Right forelimb (tissue), 1 donor: ENCODE measurements at places on chromosomes 7 and 10.

DNA sequence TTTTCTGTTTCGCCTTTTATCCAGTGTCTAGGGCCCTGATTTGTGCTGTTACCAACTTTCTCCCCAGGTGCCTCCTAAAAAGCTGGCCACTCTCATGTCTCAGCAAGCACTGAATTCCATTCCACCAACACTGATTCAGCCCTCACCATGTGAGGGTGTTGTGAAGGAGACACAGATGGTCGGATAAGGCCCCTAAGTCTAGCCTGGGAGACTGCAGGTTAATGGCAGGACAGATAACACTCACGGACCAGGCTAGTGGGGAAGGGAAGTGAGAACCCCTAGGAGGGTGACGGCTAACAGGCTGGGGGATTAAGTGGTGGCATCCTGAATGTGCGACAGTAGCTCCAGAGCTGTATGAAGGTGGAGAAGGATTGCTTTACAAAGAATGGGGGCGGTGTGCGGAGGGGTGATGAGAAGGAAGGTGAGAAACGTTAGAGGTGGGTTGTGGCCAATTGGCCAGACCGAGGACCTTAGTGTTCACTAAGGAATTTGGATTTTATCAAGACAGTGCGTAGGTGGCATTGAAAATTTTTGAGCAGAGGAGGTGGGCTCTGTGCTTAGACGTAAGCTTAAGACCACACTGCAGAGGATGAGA lies 3.8 kb upstream of the DUSP5 start:
- DNase-seq = no peak

DNA sequence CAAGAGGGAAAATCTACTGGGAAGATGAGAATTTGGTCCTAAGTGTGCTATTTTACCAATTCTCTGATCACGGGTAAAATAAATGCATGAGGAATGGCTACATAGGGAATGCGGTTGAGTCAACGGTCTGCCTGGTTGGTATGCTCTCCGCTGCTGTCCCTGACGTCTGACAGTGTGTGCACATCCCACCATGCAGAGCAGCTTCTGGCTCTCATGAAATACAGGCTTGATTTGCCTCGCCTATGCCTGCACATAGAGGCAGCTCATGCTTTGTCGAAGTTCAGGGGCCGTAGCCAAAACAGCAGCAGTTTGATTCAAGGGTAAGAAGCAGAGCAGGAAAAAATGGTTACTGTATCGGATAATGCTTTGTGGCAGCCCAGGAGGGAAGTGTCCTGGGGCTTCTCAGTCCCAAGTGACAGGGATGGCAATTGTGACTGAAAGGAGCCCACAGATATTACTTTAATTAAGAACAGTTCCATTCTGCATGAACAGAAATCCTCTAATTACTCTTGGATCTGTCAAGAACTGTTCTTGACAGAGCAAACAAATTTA lies 268.4 kb upstream of the SLC26A5 start:
- no peak for DNase-seq

- DNase-seq = peak; percentile 51
These were observed 475.4 kb upstream of the IGFBP3 start for GRCh38 chr7:46396481-46396880.

DNA sequence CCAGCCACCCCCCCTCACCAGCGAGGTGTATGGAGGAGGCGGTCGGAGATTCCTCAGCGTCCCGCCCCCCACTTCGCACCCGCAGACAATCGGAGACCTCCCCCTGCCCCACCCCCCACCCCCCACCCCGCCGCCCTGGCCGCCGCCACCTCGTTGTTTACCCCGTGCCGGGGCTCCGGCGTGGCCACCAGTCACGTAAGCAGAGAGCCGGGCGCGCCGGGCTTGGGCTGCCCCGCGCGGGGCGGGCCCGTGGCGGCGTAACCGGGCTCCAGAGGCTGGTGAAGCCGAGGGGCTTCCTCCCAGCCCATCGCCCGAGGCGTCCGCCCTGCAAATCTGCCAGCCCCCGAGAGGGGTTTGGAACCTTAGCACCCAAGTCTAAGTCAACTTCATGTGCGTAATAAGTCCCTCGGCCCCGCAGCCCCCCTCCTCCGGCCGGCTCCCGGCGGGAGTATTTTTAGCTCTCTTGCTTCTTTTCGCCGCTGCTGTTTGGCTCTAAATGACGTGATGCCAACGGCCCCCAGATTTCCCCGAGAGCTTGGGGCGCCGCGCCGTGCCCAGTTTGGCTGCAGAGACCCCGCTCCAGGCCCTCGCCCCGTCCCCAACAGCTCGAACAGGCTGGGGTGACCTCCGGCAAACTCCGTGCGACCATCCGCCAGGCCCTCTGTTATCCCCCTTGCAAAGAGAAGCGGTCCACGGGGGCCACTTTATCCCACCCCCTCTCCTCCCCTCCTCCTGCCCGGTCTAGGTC lies 2.7 kb downstream of the MXI1 start:
- DNase-seq = peak; percentile 71

- DNase-seq = no peak
These were observed 70.8 kb upstream of the ASAH2 start for GRCh38 chr10:50322077-50322476.

GRCh38 chr7:73719806-73720169 lies 319 bp upstream of the STX1A start:
- no peak for DNase-seq

- DNase-seq = no peak
These were observed 93.1 kb downstream of the ADARB2 start for GRCh38 chr10:1644191-1644711.

DNA sequence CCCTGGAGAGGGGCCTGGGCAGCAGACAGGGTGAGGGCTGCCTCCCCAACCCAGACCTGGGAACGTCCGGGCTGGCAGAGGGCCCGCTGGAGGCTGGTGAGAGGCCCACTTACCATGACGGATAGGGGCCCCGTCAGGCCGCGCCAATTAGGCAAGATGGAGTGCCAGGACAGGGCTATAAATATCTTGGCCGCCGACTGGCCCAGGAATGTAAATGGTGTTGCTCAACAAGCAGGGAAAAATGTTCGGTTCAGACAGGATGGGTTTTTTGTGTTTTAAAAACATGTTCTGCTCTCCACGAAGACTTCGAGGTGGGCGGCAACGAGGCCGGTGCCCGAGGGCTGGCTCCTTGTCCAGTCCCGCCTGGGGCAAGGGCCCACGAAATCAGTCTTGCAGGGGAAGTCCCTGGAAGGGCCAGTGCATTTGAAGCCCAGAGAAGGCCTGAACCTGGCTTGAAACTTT lies 35.8 kb upstream of the ELN start:
- DNase-seq = peak; percentile 73

GRCh38 chr10:91210014-91210413 lies 10.4 kb upstream of the PCGF5 start:
- DNase-seq = no peak

GRCh38 chr7:154906201-154906600 lies 96.7 kb downstream of the PAXIP1 start:
- no peak for DNase-seq

DNA sequence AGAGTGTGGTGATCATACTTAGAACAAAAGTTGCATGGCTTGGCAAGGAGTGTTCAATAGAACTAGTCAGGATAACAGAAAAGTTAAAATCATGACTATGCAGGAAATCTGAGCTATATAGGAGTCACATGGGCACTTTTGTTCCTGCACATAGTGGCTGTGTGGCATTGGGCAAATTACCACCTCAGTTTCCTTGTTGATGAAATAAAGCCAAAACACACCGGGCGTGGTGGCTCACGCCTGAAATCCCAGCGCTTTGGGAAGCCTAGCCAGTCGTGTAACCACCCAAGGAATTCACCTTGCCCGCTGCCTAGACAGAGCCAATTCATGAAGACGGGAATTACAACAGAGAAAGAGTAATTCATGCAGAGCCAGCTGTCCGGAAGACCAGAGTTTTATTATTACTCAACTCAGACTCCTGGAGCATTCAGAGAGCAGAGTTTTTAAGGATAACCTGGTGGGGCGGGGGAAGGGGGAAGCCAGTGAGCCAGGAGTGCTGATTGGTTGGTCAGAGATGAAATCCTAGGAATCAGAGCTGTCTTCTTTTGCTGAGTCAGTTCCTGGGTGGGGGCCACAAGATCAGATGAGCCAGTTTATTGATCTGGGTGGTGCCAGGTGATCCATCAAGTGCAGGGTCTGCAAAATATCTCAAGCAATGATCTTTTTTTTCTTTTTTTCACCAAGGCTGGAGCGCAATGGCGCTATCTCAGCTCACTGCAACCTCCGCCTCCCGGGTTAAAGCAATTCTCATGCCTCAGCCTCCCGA lies 6.4 kb upstream of the MKRN1 start:
- no peak for DNase-seq

DNA sequence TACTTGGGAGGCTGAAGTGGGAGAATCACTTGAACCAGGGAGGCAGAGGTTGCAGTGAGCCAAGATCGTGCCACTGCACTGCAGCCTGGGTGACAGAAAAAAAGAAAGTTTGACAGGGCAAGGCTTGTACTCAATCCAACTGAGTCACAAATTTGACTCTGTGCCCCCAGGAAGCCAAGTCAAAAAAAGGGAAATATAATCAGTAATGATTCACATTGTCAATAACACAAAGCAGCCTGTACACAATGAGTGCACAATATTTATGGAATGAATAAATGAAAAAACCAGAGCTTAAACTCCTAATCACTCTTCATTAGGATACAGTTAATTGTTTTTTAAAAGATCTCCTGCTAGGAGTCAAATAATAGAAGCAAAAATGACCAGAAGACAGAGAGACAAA lies 6.4 kb downstream of the NAPEPLD start:
- no peak for DNase-seq

DNA sequence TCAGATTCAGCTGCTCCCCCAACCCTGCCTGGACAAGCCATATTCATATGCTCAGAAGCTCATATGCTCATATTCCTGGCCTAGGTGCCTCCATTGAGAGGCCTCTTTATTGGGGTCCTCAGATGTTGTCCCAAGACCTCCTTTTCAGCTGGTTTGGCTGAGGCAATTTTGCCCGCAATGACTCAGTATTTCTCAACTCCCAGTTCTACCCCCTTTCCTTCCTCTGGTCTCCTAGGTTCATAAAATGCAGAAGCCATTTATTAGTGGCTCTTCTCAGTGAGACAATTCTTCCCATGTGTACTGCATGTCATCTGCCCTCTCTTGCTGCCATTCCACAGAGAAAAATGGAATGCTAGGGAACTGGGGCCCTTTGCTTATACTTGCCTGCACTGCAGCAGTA lies 110.7 kb downstream of the INHBA start:
- DNase-seq = no peak

DNA sequence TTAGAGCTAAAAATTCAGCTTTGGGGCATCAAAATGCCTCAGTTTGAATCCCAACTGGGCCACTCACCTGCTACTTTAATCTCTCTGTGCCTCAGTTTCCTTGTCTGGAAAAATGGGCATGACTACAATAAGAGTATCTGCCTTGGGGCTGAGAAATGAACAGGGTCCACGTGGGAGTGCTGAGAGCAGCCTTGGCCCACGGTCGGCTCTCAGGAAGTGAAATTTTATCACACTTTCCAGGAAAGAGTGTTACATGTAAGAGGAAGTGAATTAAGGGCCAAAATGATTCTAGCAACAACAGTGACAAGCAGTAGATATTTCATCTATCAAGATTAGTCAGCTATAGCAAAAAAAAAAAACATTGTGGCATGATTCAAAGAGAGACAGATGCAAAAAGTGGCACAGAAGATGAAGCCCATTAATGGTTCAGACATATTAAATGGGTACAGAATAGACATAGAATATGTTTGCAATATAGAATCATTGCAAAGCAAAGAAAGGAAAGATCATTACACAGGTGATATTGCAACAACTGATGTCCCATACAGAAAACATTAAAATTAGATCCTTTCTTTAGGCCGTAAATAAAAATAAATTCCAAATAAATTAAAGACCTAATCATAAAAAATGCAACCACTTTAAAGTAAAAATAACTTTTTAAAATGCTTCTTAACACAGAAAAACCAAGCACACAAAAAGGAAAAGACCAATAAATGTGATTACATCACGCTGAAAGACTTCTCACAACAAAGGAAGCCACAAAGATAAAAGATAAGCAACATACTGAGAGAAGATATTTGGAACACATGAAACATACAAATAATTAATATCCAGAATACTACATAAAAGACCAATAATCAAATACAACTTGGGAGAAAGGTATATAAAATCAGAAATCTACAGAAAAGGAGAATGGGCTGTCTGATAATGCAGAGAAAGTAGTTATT lies 4.3 kb downstream of the TMEM273 start:
- no peak for DNase-seq

DNA sequence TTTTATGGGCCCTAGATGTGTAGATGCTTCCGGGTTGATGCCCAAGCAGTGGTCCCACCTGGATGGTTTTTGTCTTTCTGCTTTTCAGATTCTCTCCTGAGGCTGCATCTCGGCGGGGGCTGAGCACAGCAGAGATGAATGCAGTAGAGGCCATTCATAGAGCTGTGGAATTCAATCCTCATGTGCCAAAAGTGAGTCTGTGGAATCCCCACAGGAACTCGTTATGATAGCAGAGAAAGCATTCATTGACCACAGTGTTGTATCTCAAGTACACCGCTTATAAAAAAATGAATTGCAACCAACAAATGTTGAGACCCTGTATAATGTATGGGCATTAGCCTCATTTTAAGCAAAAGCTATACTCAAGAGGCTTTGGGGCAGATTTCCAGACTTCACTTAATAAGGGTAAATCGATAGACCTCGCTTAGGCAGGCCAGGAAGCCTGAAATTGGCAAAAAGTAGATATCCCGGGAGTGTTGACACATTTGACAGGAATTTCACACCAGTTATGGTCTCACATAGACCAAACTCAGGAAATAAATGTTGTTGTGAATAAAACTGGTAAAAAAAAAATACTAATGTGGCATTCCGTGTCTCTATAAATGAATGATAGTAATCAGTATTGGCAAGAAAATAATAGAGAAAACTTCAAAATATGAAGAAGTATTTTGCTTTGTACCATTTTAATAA lies 132.0 kb downstream of the WNT2 start:
- DNase-seq = no peak

DNA sequence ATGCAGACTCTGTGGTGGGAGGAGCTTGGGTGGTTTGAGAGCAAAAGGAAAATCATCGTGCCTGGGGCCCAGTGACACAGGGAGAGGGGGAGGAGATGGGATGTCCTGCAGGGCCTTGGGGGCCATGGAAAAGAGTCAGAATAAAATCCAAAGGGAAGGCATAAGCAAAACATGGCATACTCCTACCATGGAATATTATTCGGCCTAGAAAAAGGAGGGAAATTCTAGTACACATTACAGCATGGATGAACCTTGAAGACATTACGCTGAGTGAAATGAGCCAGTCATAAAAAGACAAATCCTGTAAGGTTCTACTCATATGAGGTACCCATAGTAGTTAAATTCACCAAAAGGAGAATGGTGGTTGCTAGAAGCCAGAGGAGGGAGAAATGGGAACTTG lies 38.7 kb downstream of the STRA8 start:
- no peak for DNase-seq
